Daoy (cell line): ENCODE measurements at places on chromosomes 16 and 17. TPM values are rescaled to one million over a fixed set of nuclear protein-coding genes. Genes with fewer than 3 reads are reported as not detected.

DNA sequence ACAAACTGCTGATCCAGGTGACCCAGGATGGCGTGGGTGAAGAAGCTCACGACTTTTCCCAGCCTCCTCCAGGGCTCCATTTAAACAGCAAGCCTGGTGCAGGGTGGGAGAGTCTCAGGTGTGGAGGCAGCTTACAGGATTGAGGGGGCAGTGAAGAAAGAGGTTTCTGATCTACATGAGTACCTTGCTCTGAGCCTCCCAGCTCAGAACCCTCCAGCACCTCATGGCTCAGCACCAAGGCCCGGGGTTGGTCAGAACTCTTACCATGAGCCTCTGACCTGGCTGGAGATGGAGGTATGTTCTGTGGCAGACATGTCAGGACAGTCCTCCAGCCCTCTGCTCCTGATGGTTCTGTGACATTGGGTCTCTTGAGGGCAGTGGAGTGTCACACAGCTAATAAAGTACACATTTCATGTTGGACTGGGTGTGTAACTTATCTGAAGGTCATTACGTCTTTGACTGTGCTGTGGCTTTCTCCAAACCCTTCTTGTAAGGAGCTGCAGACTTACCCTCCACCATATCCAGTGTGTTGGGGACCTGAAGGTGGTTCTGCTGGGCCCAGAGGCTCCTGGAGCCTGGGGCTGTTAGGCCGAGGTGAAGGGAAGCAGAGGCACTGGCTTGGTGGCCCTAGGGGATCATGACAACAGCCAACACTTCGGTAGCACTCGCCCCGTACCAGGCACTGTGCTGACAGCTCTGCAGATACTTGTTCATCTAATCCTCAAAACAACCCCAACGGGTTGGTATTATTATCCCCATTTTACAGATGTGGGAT lies 3.8 kb upstream of the DCAF7 start:
- DNase-seq = no peak

GRCh38 chr17:41849251-41849990 lies 11.8 kb downstream of the KLHL10 start:
- DNase-seq = no peak

DNA sequence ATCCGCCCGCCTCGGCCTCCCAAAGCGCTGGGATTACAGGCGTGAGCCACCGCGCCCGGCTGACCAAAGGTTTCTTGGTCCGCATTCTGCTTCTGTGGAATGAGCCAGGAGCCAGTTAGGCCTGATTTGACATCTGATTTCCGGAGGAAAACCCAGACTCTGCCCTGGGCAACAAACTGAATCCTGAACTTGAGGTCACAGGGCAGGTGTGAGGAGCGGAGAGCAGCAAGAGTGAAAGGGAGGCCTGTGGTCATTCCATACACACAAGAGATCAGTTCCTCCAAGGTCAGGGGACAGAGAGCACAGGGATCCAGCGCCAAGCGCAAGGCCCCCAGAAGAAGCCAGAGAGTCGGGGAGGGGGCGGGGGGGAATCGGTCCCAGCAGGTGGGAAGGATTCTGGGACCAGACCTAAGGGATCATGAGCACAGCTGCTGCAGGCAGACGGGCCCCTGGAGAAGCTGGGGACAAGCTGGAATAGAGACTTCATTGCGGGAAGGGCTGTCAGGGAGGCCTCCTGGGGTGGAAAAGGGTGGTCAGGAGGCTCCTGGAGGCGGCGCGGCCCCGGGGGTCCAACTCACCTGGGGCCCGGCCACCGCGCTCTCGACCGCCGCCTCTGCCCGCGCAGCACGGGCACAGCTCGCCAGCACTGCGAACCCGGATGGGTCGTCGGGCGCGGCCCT lies 436 bp downstream of the SHPK start:
- no peak for DNase-seq

DNA sequence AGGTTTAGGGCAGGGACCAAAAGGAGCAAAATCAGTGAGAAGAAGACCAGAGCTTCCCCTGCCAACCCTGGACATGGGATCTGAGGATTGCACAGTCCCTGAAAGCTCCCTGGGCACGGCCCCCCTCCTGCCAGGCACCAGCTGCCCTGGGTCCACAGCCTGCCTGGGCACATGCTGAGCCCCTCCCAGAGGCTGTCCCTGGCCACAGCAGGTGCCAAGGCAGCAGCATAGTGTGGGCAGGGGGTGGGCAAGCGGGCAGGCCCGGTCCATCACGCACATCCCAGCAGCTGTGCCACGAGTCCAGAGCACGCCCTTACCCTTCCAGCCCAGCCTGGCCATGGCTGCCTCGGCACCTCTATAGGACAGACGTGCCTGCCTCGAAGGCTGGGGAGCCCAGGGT lies 12.7 kb downstream of the SCN4A start:
- DNase-seq = no peak

SMIM5 gene
- total RNA-seq = not detected in 2 replicates

DNA sequence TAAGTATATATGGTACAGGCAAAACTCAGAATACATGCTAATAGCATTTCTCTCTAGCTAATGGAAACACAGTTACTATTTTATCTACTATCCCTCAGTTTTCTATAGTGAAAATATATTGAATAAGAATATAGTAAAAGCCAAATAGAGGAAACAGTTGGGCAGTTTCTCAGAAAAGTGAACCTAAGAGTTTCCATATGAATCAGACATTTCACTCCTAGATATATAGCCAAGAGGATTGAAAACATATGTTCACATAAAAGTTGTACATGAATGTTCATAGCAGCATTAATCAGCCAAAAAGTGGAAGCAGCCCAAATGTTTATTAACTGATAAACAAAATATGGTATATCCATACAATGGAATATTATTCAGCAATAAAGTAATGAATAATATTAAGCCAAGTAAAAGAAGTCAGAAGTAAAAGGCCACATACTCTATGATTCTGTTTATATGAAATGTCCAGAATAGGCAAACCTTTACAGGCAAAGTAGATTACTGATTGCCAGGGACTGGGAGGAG lies 134.6 kb downstream of the CYB561 start:
- DNase-seq = no peak

KRTAP4-5 gene
- not detected in 2 replicates for total RNA-seq

TCAP gene
- total RNA-seq = not detected in 2 replicates

ZNF423 gene
- 2.0 and 3.7 TPM in 2 replicates for total RNA-seq

DNA sequence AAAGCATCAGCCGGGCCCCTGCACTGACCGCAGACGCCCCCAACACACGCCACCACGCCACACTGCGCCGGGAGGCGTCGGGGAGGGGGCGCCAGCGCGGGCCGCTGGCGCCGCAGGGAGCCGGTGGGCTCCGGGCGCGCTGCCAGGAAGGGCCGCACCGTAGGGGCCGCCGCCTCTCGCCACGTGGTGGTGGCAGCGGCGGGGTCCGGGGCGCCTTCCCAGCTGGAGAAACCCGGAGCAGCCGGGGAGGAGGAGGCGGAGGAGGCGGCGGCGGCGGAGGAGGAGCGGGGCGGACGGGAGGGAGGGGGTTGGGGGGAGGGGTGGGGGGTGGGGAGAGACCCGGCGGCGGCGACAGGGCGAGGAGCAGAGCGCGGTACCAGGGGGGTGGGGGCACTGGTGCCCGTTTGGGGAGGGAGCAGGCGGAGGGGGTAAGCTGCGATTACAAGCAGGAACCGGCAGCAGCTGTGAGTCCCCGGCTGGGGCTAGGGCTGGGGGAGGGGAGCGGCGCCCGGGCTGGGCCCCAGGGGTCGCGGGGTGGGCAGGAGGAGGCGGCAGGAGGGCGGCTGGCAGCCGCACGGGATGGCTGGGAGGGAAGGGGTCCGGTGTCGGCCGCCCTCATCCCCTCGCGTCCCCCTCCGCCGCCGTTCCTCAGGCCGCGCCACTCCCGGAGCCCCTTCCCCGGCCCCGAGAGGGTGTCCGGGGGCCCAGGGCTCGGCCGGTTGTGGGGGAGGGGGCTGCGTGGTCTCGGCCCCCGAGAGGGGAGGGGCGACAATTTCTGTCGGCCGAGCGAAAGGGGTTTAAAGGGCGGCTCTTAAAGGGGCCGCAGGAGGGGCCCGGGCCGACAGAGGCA lies at the start of gene TBKBP1:
TBKBP1 (plus strand) TSS at position 431 of the 850 bp plus-strand sequence. CDS start 1,952 bp downstream, outside the sequence.
- peak; percentile 48 for DNase-seq

DNA sequence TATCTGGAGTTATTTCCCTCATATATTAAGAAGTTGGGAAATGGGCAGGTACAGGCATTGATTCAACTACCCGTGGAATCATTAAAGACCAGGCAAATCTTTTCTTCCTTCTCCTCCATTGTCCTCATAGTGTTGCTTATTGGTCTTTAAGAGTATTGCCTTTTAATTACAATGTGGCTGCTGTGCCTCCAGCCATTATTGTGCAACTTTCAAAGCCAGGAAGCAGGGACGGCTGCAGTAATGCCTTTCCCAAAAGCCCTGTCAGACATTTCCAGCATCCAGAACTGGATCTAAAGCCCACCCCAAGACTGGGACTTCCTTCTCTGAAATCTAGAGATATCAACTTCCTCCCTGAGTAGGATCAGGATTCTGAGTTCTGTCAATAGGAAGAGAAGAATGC lies 42.3 kb upstream of the MED9 start:
- DNase-seq = no peak
